GOT3 (cell line): ENCODE measurements at places on chromosomes 7 and 10.

DNA sequence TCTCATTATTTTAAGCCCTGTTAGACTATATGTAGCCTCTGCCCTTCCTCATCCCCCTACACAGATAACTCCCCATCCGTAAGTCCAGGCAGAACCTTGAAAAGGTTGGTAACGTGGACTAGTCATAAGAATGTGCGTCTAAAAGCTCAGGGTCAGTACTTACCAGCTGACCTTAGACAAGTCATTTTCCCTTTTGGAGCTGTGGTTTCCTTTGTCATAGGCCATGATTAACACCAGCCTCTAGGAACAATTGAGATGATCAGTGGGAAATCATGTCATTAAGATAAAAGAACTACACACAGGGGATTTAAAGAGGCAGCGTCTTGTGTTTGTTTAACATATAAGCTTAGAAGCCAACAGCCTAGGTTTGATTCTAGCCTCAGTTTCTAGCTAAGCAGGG is 6.9 kb upstream of the UNC5B start:
- no peak for DNase-seq

DNA sequence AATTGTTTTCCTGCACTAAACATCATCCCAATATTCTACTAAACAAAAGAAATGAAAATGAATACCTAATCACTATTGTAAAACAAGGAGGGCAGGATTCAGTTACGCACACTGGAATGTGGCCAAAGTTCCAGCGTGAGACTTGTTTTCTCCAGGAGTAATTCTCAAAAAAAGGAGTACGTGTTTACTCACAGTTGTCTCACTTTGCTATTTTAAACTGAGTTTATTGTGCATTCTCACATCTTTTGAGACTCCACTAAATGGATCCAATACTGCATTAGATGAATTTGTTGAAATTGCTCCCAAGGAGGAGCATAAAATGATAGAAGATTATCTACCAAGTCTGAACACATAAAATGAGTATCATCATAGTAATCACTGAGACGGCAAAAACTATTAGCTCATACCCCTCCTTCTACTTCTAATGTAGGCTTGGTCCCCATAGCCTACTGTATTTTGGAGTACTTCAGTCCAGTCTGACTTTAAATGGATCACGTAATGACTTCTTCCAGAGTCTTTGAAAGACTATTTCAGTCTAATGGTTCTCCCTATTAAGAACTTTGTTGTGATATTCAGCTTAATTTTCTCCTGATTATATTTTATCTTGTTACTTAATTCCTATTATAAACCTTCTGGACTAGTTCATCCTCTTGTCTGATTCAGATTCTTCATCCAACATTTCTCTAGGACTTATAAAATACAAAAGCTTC is 3.8 kb downstream of the GRM3 start:
- no peak for DNase-seq

GRCh38 chr7:135210888-135211178 is 493 bp downstream of the WDR91 start:
- no peak for DNase-seq

DNA sequence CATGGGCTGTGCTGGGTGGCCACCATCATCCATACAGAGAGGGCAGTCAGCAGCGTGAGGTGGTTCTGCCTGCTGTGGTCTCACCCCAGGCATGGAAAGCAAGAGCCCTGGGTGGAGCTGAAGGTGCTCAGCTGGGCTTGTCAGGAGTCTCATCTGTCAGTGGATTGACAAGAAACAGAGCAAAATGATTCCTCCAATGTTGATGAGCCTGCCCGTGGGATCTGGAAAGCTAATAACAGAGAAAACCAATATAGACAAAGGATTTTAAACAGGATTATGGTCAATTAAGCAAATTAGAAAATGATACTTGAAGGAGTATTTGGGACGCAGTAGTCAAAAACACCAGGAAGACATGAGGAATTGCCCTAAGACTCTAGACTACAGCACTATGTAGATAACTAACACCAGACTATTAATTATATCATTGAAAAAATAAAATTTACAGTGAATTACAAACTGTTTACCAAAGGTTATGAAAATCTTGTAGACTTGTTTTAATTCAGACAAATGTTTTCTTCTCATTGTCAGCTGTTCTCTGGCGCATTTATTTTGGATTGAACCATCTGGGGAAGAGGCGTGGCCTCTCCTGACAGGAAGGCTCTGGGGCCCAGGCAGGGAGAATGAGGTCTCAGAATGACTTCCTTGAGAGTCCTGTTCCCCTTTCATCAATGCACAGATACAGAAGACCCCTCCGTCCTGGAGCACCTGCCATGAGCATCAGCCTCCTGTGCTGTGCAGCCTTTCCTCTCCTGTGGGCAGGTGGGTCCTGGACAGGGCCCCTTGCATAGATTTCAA is 211.2 kb upstream of the PRSS58 start:
- no peak for DNase-seq

DNA sequence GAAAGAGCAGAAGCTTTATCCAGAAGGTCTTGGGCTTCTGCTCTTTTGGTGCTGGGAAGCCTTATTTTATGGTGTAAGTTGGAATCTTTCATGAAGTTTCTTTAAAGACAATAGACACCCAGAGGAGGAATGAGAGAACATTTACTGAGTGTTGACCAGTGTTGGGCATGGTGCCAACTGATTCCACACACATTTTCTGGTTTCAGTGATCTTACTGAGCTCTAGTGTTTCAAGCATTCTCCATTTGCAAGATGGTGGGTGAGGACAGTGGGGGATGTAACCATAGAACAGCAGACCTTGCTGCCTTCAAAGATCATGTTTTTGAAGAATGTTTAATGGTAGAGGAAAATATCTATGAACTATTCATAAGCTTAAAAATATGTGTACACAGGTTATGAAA is 114.6 kb downstream of the LRMDA start:
- DNase-seq, result no peak

- no peak for DNase-seq
These were observed 5.2 kb upstream of the HMX2 start for GRCh38 chr10:123142701-123143161.

GRCh38 chr7:117219485-117219884 is 103.4 kb downstream of the WNT2 start:
- no peak for DNase-seq

- DNase-seq, result no peak
These were observed 132.3 kb upstream of the CHST15 start for GRCh38 chr10:124225467-124226270.

DNA sequence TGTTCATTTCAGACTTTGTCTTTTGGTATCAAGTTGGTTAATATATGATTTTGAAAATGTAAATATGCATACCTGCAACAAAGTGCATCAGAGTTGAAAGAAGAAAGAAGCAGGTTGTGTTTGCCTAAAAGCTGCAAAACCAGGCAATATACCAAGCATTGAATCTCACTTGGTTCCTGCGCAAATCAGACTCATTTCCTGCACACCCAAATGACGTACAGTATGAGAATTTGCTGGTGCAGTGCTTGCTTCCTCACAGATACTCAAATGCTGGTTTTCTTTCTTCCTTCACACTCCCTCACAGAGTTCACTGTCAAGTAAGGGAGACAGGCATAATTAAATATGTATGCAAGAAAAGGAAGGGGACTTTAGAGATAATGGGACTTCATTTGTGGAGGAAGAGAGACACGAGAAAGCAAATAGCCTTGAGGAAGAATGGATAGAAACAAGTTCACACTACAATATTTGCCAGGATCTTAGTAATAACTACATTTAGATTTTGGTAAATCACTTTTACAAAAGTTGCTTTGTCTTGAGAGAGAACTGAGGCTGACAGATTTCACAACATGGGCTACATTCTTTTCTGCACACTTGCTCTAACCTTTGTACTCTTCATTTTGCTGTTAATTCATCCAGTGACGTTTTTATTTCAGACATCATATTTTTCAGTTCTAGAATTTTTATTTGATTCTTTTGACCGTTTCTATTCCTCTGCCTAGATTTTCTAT is 56.9 kb upstream of the AOAH start:
- no peak for DNase-seq

DNA sequence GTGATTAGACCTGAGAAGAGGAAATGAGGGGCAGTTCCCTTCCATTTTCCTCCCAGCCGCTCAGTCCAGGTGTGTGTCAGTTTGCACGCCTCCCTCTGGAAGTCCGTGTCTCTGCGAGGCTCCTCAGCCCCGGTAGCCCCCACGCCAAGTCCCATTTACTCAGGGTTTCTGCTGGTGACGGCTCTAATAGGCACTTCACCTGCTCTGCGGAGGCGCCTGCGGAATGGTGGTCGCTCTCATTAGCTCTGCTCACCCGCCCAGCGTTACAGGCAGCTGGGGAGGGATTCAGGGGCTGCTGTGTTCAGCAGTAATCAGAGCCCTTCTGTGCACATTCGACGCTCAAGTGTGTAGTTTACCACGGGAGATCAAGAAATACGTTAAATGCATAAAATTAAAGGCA is 179.9 kb downstream of the MGMT start:
- DNase-seq, result no peak

GRCh38 chr7:1987084-1987535 is 245.6 kb downstream of the MAD1L1 start:
- no peak for DNase-seq

DNA sequence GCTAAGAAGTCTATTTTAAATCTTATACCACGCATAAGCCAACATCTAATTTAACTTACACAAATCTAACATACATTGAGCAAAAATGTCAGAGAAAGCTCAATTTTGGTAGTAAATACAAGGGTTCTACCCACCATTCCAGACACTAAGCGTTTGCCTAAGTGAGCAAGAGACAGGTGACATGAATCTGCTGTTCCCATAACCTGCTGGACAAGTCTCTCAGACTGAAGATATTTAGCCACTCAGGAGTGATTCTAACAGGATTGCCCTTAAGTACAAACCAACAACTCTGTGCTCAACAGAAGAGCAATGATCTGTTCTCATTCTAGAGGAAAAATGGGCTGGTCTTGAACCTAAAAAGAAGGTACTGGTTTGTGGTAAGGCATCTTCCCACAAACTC is 18.8 kb downstream of the EZH2 start:
- DNase-seq, result no peak
